Stomach (tissue), 19 donors: ENCODE measurements at places on chromosomes 5 and 9. TPM values are rescaled to one million over a fixed set of nuclear protein-coding genes. Genes with fewer than 3 reads are reported as not detected.

DNA sequence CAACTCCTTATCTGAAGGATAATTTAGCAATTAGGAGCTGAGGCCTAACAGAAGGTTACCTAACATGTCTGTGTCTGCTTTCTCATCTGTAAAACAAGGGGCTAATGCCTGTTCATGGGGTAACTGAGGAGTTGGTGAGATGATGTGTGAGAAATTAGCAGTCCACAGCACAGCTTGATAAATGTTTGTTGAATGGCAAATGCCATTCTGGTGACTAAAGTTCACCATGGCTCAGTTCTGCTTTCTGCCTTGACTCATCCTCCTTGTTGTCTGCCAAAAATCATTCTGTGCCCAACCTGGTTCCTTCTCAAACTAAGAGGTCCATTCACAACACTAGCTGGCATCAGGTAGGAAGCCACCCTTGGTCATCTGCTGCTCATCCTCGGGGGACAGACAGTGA, 552.0 kb upstream of the KLF4 start:
- no peak overlapping the region for H3K27ac ChIP-seq
- H3K4me3 ChIP-seq: no peak overlapping the region
- no peaks in the 10 kb centered on the region for H3K27me3 ChIP-seq
- no peaks in the 10 kb centered on the region for H3K4me1 ChIP-seq
- no peak for DNase-seq
- H3K36me3 ChIP-seq: no peaks in the 10 kb centered on the region

Gene FOXD4L3
- total RNA-seq: not detected

- DNase-seq: no peak
- peaks cover 32% of the 10 kb centered on the region for H3K4me1 ChIP-seq
- no peaks in the 10 kb centered on the region for H3K36me3 ChIP-seq
Measured at GRCh38 chr5:87311405-87312279, 44.0 kb downstream of the RASA1 start.

Gene STKLD1
- not detected for total RNA-seq

GRCh38 chr5:65563777-65564176, 681 bp downstream of the PPWD1 start:
- no peak for DNase-seq
- H3K27ac ChIP-seq: peak overlapping the region; percentile 89
- no peaks in the 10 kb centered on the region for H3K27me3 ChIP-seq
- peaks cover 19% of the 10 kb centered on the region for H3K36me3 ChIP-seq

GRCh38 chr5:108543486-108543885, 161.6 kb upstream of the FBXL17 start:
- no peak overlapping the region for H3K27ac ChIP-seq
- no peaks in the 10 kb centered on the region for H3K4me1 ChIP-seq
- H3K36me3 ChIP-seq: no peaks in the 10 kb centered on the region
- no peak for DNase-seq
- no peaks in the 10 kb centered on the region for H3K27me3 ChIP-seq

GRCh38 chr9:133163504-133164172, at the start of gene GBGT1:
Gene GBGT1 (minus strand): TSS chr9:133163914. CDS start chr9:133162412, 1,502 bp downstream.
- peak; percentile 75 for DNase-seq
- H3K36me3 ChIP-seq: no peaks in the 10 kb centered on the region
- H3K4me1 ChIP-seq: peaks cover 43% of the 10 kb centered on the region
- H3K27me3 ChIP-seq: peaks cover 10% of the 10 kb centered on the region
- peak within 1 kb of the TSS; percentile 86 for H3K27ac ChIP-seq

Gene SPATA31A3
- total RNA-seq: not detected

Gene WDR38
- not detected for total RNA-seq

DNA sequence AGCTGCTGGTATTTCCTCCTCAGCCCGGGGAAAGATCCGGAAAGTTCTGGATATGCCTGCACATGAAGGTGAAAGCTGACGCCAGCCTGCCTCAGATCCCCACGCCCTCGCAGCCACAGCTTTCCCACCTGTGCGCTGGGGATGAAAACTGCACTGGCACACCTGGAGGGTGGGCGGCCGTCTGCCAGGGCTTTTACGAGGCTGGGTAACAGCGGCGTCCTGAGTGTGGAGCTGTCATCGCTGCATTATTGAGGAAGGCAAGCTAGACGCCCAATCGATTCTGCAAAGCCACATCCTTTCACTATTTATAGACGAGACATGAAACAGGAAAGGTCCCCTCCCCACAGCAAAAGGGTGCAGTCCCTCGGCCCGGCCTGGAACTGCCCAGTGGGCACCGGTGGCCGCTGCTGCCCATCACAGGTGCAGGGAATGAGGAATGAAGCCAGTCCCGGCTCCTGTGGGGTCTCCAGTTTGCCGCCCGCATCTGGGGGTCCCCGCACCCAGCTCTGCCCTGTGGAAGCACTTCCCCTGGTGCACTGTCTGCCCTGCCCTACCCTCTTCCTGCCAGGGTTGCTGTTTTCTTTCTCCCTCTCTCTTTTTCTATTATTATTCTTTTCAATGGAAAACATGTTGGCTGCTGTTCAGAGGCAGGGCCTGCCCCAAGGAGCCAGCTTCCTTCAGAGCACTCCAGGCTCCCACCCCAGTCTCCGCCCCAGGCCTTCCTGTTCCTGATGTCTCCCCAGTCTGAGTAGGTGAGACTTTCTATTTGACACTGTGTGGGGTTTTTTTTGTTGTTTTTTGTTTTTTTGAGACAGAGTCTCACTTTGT, 7.0 kb downstream of the NOTCH1 start:
- H3K4me1 ChIP-seq: peaks cover 97% of the 10 kb centered on the region
- no peaks in the 10 kb centered on the region for H3K27me3 ChIP-seq
- H3K4me3 ChIP-seq: peak overlapping the region; percentile 17
- no peak for DNase-seq

- no peak overlapping the region for H3K27ac ChIP-seq
- no peaks in the 10 kb centered on the region for H3K4me1 ChIP-seq
- no peaks in the 10 kb centered on the region for H3K36me3 ChIP-seq
- H3K4me3 ChIP-seq: no peak overlapping the region
- peak; percentile 23 for DNase-seq
- no peaks in the 10 kb centered on the region for H3K27me3 ChIP-seq
Measured at GRCh38 chr5:169521366-169521983, 62.1 kb upstream of the SPDL1 start.

GRCh38 chr9:84478996-84479395, 138.4 kb upstream of the SLC28A3 start:
- no peaks in the 10 kb centered on the region for H3K36me3 ChIP-seq
- DNase-seq: no peak
- H3K27ac ChIP-seq: no peak overlapping the region
- H3K27me3 ChIP-seq: no peaks in the 10 kb centered on the region
- H3K4me1 ChIP-seq: no peaks in the 10 kb centered on the region

DNA sequence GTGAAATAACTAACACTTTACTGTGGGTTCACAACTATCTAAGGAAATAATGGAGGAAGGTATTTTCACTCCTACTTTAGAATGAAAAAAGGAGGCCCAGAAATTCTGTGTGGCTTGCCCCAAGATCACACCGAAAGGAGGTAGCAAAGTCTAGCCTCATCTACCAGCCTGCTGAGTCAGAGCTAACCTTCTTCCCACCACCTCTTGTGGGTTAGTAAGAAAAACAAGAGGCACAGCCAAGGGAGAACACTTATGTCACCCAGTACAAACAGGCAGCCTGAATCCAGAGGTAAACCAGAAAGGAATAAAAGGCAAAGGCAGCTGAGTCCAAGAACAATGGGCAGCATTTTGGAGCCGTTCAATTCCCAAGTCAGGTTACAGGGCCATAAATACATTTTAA, 91.9 kb upstream of the RASEF start:
- no peak for DNase-seq
- no peak overlapping the region for H3K4me3 ChIP-seq
- H3K4me1 ChIP-seq: peaks cover 9% of the 10 kb centered on the region
- H3K27ac ChIP-seq: peak overlapping the region; percentile 79

GRCh38 chr5:6827526-6828219, 114.4 kb downstream of the TENT4A start:
- no peaks in the 10 kb centered on the region for H3K36me3 ChIP-seq
- no peak for DNase-seq
- H3K27ac ChIP-seq: no peak overlapping the region
- H3K4me1 ChIP-seq: no peaks in the 10 kb centered on the region

GRCh38 chr9:31030741-31031202, 1353.7 kb upstream of the ACO1 start:
- H3K27me3 ChIP-seq: no peaks in the 10 kb centered on the region
- DNase-seq: no peak
- H3K4me1 ChIP-seq: peaks cover 10% of the 10 kb centered on the region
- no peaks in the 10 kb centered on the region for H3K36me3 ChIP-seq
- no peak overlapping the region for H3K27ac ChIP-seq

Gene SPATA31D3
- total RNA-seq: not detected

Gene BSPRY
- 2.2 TPM for total RNA-seq

- no peak for DNase-seq
- no peak overlapping the region for H3K27ac ChIP-seq
- no peaks in the 10 kb centered on the region for H3K4me1 ChIP-seq
- no peak overlapping the region for H3K4me3 ChIP-seq
- no peaks in the 10 kb centered on the region for H3K36me3 ChIP-seq
Measured at GRCh38 chr5:98827161-98827560, 53.7 kb downstream of the RGMB start.

- H3K27ac ChIP-seq: no peak overlapping the region
- H3K27me3 ChIP-seq: no peaks in the 10 kb centered on the region
- H3K4me3 ChIP-seq: no peak overlapping the region
- no peaks in the 10 kb centered on the region for H3K4me1 ChIP-seq
- no peaks in the 10 kb centered on the region for H3K36me3 ChIP-seq
Measured at GRCh38 chr9:112080831-112081542, 94.1 kb downstream of the SUSD1 start.

Gene LCN9
- not detected for total RNA-seq

DNA sequence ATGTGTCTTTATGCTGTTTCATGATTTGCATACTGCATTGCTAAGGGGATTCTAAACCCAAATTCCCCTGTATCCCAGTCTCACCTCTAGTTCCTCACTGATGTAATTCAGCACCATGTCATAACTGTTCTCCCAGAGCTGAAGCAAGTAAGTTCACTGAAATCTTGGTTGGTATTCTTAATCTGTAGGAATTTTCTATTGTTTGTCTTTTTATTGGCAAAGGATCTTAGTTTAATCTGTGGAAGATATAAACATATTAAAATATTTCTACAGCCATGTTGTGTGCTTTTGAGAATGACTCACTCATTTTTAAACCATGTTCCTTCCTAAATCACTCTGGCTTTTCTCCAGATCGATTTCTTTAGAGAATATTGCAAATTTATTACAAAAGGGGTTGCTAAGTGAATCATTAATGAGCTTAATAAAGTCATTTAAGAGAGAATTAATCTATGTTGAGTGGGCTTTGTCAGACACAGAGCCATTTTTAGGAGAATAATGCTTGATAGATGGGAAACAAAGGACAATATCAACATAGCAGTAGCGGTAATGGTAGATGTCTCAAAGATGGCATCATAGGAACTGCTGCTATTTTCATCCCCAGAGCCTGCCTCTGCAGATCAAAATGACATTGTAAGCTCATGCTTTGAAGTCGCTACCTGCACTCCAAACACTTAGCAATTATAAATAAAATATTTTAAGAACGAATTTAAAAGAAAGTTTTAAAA, 110.0 kb downstream of the ENC1 start:
- H3K4me1 ChIP-seq: peaks cover 4% of the 10 kb centered on the region
- DNase-seq: no peak
- H3K4me3 ChIP-seq: no peak overlapping the region

- H3K27me3 ChIP-seq: no peaks in the 10 kb centered on the region
- H3K4me1 ChIP-seq: no peaks in the 10 kb centered on the region
Measured at GRCh38 chr5:44506561-44506960, 117.3 kb upstream of the FGF10 start.

Gene CLIC3
- total RNA-seq: not detected

GRCh38 chr5:174231956-174232487, 186.5 kb downstream of the NSG2 start:
- H3K36me3 ChIP-seq: no peaks in the 10 kb centered on the region
- H3K4me3 ChIP-seq: no peak overlapping the region
- H3K4me1 ChIP-seq: no peaks in the 10 kb centered on the region
- no peak overlapping the region for H3K27ac ChIP-seq
- H3K27me3 ChIP-seq: no peaks in the 10 kb centered on the region

GRCh38 chr5:1488882-1489680, 34.7 kb downstream of the LPCAT1 start:
- H3K27me3 ChIP-seq: no peaks in the 10 kb centered on the region
- H3K36me3 ChIP-seq: peaks cover 98% of the 10 kb centered on the region
- H3K4me3 ChIP-seq: no peak overlapping the region

Gene IL33
- total RNA-seq: 21.0 TPM

GRCh38 chr5:108557686-108558085, 175.8 kb upstream of the FBXL17 start:
- DNase-seq: no peak
- no peak overlapping the region for H3K4me3 ChIP-seq
- no peaks in the 10 kb centered on the region for H3K36me3 ChIP-seq
- H3K4me1 ChIP-seq: no peaks in the 10 kb centered on the region

DNA sequence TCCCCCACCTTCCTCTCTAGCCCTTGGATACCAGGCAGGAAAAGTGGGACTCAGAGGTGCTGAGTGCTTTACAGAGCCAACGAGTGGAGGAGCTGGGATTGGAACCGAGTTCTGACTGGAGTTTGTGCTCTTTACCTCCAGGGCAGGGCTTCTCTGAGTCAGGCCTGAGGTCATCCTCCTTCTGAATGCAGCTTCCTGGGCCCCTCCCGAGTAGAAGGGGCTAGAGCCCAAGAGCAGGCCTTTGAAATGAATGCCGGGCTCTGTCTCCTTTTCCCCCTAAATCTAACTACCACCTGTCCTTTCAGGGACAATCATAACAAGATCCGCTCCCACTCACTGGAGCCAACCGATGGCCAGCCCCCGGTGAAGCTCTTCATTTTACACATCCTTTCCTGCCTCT, 12.7 kb downstream of the PTGES start:
- no peaks in the 10 kb centered on the region for H3K4me1 ChIP-seq
- H3K36me3 ChIP-seq: no peaks in the 10 kb centered on the region
- H3K27ac ChIP-seq: no peak overlapping the region

GRCh38 chr9:113947941-113948340, 71.8 kb downstream of the ZNF618 start:
- H3K4me1 ChIP-seq: no peaks in the 10 kb centered on the region
- H3K36me3 ChIP-seq: no peaks in the 10 kb centered on the region
- no peak overlapping the region for H3K4me3 ChIP-seq

DNA sequence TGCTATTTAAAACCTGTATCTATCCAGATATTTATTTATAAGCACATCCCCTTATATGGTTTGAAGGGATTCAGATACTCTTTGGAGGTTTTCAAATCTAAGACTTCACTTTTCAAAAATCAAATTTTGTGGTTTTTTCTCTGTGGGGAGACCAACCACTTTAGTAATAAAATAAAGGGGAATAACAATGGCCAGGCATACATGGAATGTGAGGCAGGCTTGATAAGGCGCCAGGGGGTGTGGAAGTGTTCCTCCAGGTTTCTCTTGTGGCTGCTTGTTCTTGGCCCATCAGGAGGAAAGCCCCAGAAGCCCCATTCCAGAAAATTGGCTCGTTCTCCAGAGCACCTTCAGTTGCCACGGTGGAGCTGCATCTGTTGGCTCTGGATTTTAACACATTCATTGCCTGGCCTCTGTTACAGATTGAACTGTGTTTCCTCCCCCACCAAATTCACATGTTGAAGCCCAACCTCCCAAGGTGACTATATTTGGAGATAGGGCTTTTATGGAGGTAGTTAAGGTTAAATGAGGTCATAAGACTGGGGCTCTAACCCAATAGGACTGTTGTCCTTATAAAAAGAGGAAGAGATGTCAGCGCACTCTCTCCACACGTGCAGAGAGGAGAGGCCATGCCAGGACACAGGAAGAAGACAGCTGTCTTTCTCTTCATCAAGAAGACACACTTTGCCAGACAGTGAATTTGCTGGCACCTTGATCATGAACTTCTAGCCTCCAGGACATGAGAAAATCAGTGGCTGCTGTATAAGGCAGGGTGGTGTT, 195.9 kb downstream of the TMEM38B start:
- H3K27ac ChIP-seq: no peak overlapping the region
- no peaks in the 10 kb centered on the region for H3K27me3 ChIP-seq
- no peak for DNase-seq
- H3K36me3 ChIP-seq: no peaks in the 10 kb centered on the region
- no peak overlapping the region for H3K4me3 ChIP-seq
- H3K4me1 ChIP-seq: no peaks in the 10 kb centered on the region

- H3K36me3 ChIP-seq: no peaks in the 10 kb centered on the region
- no peak for DNase-seq
- H3K27me3 ChIP-seq: no peaks in the 10 kb centered on the region
Measured at GRCh38 chr5:97501965-97502305, 318.9 kb upstream of the RIOK2 start.
